ENCODE measurements at places on chromosomes 5 and 9. TPM values are rescaled to one million over a fixed set of nuclear protein-coding genes. Genes with fewer than 3 reads are reported as not detected.

Gene DMRTA1
- total RNA-seq = 0.77 TPM

Gene GOLM1
- 4.7 TPM for total RNA-seq

Gene CCL21
- 32.5 TPM for total RNA-seq

Gene OR1Q1
- total RNA-seq = not detected

Data from left ventricle myocardium superior (tissue), 1 donor.